ENCODE measurements at places on chromosomes 11 and 22.

DNA sequence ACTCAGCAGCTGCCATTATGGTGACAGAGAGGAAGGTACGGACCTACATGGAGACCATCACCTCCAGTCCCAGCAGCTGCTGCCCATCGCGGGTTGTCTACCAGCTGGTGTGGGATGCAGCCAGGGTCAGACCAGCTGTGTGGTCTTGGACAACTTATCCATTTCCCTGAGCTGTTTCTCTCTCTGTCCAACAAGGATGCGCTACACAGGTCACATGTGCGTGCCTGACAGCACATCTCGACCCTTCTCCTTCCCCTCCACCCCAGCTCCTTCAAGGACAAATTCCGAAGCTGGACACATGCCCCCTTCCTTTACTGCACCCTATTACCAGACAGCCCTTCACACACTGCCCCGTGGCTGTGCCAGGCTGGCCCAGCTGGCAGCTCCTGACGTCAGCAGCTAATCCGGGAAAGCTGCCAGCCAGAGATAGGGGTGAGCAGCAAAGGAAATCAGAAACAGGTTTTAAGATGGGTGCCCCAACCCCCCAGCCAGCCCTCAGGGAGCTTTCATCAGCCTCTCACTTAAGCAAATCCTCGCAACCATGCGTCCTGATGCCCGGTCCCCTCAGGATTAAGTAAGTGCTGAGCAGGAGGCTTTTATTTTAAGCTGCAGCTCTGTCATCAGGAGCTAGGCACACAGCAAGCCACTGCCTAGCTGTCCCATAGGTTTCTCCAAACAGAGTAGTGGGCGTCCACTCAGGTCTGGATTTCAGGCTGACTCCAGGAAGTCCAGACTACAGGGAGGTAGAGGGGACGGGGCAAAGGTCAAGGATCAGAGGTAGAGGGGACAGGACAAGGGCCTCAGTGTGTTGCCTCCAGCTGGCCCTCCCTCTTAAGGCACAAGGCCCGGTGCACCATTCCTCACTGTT is 20.3 kb downstream of the TEF start:
- peak; percentile 62 for DNase-seq

GRCh38 chr11:70242885-70243284 is 27.6 kb upstream of the PPFIA1 start:
- no peak for DNase-seq

GRCh38 chr11:86737230-86737629 is 63.1 kb upstream of the PRSS23 start:
- no peak for DNase-seq

DNA sequence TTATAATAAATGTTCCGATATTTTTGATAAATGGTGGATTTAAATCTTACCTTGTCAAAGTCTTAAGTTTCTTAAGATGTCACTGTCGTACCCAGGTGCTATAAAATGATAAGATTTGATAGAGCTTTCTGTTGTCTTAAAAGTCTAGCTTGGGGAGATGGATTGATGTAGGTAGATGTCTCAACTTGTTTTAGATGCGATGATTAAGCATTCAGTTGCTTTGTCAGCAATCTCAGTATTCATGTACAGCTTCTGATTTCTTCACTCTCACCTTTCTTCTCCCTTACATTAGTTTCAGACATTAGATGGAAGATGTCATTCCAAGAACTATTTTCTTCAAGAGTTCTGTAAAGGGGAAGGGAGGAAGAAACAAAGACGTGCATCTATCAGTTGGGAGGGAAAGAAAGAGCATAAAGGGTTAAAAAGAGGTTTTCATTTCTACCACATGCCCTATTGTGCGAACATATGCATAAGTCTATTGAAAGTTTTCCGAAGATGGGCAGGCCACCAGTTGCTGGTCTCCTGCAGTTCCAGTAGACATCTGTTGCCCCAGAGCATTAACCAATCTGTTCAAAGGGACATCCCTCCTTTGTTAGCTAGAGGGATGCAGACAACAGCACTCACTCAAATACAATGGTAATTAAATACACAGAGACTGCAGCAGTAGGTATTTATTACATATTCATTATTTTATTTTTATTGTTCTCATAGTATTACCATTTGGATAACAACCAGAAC is 38.4 kb downstream of the ZC3H12C start:
- no peak for DNase-seq

DNA sequence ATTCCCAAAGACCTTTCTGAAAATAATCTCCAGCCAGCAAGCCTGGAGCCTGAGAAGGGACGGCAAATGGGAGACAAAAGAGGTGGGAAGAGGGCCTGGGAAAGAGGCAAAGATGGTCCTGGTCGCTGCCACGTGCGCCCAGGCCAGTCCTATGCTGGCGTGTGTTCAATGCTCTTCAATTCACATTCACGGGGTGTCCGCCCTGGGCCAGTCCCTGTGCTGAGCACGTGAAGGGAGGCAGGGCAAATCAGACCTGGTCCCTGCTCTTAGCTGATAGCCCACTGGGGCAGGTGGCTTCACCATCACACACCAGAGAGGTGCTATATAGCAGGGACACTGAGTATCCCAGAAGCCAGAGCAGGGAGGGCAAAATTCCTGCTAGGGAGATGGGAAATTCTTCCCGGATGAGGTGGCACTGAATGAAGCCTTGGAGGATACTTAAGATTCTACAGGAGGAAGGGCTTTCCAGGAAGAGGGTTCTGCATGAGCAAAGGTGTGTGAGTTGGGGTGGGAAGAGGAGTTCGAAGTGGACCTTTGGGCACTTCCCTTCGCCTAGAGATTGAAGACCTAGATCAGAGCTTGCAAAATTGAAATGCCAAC is 148.2 kb downstream of the CHST1 start:
- DNase-seq = no peak

DNA sequence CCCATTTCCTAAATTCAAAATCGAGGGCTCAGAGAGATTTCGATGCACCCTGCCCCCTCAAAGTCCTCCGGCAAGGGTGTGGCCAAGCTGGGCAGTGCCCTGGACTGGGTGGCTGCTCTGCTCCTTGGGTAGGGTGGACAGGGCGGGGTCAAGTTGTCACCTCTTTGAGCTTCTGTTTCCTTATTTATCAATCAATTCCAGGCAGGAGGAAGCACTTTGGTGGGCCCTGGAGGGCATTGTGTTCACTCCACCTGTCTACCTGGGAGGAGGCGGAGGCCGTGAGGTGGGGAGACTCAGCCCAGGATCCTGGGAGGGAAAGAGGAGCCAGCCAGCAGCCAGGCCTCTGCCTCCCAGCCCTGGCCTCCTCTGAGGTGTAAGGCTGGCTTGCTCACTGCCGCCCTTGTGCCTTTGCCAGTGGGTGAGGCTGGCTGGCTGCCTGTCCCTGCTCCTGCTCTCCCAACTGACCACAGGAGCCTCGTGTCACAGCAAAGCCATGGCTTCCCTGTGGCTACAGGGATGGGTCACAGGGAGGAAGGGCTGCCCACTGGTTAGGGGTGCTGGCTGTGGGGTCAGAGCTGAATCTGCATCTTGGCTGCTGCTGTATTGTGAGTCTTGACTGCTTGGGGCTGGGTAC is 25.5 kb upstream of the SHISAL1 start:
- DNase-seq = no peak

- no peak for DNase-seq
Observed at GRCh38 chr11:64437426-64437825, 78.5 kb downstream of the RPS6KA4 start.

DNA sequence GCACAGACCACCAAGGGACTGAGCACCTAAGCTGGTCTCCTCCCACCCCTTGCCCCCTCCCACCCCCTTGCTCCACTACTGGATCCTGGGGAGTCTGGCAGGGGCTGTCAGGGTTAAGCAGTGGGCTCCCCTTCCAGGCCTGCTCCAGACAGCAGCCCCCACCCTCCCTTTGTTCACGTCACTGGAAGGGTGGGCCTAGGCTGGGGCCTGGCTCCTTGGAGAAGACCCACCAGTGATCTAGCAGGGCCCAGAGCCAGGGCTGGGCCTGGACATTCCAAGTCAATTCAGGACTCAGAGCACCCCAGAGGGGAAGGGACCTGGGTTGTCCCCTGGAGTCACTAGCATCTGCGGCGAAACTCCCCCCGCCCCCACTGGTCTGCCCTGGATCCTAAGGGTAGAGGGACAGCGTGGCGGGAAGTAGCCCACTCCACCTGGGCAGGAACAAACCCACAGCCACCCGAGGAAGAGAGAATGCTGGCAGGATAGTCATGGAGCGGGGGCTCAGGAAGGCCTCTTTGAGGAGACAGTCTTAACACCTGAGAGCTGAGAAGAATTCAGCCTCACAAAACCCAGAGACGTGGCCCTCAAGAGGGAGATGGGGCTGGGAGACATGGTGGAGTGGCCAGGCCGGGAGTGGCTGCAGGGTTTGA is 45.8 kb downstream of the IGLL1 start:
- DNase-seq = no peak

DNA sequence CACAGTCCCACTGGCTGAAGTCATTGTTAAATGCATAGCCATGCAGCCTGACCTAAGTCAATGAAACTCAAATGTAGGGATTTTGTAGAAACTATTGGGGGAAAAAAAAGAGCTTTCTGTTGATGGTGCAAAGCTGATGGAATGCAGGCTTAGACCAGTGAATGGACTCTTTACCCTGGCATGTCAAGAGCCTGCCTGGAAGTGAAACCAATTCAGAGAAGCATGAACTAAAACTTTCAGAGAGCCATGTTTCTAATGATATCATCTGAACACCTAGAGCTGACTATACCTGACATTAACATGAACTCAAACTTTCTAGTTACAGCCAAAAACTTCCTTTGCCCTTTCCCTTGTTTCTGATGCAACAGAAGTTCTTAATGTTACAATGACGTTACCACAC is 89.0 kb downstream of the APIP start:
- no peak for DNase-seq

DNA sequence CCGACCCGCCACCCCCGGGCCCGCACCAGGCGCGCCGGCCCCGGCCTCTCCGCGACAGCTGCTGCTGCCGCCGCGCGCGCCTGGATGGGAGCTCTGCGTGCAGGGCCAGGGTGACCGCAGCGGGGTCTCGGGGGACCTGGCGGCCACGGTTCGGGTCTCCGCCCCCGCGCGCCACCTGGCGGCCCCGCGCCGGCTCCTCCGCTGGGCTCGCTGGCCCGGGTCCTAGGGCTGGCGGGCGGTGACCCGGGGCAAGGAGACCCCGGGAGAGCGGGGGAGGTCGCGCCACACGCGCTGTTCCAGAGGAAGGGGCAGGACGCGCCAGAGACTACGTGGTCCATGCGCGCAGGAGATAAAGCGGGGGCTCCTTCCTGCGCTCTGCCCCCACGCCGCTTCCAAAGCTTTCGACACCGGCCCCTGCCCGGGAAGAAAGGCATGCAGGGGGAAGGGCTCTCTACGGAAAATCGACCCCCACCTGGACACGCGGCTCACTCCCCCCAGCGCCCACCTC is 562 bp downstream of the SHANK2 start:
- DNase-seq = peak; percentile 44

DNA sequence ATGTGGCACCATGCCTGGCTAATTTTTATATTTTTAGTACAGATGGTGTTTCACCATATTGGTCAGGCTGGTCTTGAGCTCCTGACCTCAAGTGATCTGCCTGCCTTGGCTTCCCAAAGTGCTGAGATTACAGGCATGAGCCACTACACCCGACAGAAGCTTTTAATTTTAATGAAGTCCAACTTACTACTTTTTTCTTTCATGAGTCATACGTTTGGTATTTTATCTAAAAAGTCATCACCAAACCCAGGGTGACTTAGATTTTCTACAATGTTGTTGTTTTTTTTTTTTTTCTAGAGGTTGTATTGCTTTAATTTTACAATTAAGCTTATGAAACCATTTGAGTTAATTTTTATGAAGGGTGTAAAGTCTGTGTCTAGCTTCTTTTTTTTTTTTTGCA is 34.9 kb downstream of the JRKL start:
- DNase-seq = no peak

DNA sequence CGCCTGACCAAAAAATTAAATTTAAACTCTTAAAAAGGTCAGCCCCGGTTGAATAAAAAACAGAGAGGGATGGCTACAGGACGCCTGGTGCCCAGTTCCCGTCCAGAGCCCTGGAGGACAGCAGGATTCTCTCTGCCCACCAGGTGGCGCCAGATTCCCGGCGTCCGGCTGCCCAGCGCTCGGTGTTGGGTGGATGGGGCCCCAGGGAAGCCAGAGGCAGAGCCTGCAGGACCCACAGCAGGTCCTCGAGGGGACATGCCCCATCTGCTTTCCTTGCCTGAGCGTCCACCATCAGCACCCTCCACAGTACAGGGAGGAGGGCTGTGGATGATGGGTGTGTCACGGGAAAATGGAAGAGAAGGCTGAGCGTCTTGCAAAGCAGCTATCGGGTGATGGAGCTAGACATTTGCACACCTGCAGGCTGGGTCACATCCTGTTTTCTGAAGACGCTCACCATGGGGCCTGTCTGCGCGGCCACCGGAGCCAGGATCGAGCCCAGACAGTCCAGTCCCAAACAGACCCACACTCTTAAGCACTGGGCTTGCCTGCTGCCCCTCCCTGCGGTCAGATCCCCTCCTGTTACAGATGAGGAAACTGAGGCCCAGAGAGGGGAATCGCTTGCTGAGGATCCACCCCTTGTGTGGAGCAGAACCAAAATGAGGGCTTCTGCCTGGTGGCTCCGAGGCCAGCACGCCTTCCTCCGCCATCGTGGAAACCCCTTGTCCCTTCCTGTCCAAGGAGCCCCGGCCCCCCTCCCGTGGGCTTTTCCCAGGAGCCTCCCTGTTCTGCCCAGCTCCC is 18.5 kb upstream of the CBX7 start:
- DNase-seq = peak; percentile 68

DNA sequence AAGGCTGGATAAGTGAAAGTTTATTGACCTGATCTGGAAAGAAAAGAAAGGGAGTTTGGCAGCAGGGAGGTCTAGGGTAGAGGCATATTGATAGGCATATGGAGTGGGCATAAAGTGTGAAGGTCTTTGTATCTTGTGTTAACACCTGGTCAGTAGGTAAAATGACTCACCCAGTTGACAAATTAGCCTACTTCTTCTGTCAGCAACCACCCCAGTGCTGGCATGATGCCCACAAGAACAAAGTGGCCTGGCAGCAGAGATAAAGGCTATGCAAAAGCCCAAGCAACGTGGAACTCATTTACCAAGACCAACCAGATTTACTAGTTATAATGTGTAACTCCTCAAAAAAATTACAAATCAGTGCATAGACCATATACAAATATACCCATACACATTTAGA is 4.9 kb downstream of the OR10A3 start:
- no peak for DNase-seq

GRCh38 chr11:63866211-63866610 is 27.3 kb downstream of the MARK2 start:
- DNase-seq = no peak

DNA sequence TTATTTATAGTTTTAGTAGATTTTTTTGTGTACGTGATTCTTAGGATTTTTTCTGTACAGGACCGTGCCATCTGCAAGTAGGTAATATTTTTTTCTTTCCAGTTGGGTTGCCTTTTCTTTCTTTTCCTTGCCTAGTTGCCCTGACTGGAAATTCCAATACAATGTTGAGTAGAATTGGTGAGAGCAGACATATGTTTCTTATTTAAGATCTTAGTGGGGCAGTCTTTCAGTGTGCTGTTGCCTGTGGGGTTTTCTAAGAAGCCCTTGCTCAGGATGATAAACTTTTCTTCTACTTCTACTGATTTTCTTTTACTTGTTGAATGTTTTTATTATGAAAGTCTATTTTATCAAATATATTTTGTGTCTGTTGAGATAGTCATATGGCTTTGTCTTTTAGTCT is 33.0 kb downstream of the ATXN10 start:
- no peak for DNase-seq
